ENCODE measurements at places on chromosomes 12 and 14.

GRCh38 chr12:130351326-130351725 is 13.6 kb downstream of the PIWIL1 start:
- no peak for DNase-seq

DNA sequence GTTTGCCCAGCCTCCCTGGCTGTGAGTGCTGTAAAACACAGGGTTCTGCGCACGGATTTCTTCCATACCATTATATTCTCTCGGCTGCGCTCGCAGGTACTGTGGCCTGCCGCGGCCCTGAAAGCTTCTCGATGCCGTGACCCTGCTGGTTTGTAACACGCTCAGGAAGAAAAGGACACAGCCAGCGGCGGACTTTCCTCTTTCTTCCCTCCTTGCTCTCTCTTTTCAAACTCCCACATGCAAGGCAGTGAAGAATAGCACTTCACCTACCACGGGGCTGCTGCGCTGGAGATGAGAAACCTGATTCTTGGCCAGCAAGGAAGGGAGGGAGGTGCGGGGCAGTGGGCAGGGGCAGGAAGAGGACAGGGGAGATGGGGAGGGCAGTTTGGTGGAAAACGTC is 130.2 kb downstream of the RBM19 start:
- no peak for DNase-seq

DNA sequence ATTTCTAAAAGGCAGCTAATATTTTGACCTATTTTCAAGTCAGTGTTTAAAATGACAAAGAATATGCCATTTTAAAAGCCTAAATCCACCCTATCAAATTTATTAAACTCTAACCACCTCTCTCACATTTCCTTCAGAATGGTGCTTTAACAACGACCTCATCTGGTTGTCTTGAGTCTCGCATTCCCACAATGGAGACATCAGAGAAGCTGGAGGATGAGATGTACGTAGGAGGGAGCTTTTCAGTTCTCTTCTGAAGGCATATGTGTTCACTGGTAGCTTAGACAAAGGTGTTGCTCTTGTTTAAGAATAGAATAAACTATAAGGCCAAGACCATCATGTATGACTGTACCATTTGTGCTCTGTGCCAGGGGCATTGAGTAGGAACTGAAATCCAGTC is 82.9 kb downstream of the BCL2L14 start:
- DNase-seq, result no peak

- DNase-seq, result no peak
Measured at GRCh38 chr12:40254455-40255085, 29.8 kb downstream of the LRRK2 start.

GRCh38 chr12:65728848-65729793 is 95.2 kb upstream of the HMGA2 start:
- peak; percentile 25 for DNase-seq

DNA sequence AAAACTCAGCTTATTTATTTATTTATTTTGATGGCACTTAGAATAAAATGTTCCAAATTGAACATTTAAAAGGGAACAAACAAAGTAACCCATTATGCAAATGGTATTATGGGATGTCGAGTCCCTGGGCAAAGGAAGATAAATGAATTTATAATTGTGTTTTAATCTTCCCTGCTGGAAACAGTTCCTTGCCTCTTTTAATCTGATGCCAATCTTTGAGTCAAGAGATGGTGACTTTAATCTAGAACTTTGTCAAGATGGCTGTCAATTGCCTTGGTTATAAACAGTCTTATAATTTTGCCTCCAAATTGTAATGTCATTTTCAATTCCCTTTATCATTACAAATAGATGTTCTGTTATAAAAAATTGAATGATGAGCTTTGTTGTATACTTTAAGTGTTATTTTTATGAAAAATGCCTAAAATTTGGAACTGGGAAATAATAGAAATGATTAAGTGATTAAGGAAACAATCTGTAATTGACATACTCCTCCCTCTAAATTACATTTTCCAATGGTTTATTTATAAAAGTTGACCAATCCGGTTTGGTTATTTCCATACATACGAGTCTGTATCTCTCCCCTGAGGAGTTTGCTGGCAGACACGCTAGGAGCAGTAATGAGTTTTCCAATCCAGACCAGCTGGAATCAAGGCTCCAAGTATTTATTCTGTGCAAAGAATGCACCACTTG is 134.9 kb upstream of the FRMD6 start:
- DNase-seq, result no peak

GRCh38 chr12:76290963-76291859 is 57.0 kb downstream of the BBS10 start:
- no peak for DNase-seq

- DNase-seq, result peak; percentile 84
Measured at GRCh38 chr12:7108796-7109571, at the start of gene C1RL. TSS of gene C1RL (minus strand) at chr12:7109214. CDS start at chr12:7109180, 34 bp downstream.

DNA sequence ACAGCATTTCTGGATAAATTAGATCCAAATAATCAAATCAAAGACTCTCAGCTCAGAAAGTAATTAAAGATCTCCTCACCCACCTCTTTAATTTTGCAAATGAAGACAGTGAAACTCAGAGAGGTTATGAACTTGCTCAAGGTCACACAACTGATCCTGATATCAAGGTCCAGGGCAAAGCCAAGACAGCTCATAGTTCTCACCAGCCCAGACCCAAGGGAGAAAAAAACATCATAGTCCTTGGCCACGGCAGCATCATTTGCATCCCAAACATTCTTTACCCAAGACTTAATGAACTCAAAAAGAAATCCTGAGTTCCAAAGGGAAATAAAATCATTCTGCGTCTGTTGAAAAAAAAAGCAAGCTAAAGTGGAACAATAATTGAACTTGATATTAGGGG is 112.1 kb downstream of the DAD1 start:
- DNase-seq, result no peak

GRCh38 chr14:33564774-33565630 is 385.9 kb downstream of the EGLN3 start:
- peak; percentile 51 for DNase-seq

DNA sequence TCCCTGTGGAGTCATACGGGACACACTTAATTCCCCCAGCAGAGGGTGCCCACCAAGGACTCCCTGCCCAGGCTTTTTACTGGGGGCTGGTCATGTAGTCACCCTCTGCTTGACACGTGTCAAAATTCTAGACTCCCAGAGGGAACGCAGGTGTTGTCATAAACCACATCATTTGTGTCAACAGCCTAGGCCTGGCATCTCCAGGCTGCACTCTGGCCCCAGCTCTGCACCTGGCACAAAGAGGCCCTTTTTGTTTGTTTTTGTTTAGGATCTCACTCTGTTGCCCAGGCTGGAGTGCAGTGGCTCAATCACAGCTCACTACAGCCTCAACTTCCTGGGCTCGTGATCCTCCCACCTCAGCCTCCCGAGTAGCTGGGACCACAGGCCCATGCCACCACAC is 21.1 kb downstream of the BRI3BP start:
- DNase-seq, result no peak

DNA sequence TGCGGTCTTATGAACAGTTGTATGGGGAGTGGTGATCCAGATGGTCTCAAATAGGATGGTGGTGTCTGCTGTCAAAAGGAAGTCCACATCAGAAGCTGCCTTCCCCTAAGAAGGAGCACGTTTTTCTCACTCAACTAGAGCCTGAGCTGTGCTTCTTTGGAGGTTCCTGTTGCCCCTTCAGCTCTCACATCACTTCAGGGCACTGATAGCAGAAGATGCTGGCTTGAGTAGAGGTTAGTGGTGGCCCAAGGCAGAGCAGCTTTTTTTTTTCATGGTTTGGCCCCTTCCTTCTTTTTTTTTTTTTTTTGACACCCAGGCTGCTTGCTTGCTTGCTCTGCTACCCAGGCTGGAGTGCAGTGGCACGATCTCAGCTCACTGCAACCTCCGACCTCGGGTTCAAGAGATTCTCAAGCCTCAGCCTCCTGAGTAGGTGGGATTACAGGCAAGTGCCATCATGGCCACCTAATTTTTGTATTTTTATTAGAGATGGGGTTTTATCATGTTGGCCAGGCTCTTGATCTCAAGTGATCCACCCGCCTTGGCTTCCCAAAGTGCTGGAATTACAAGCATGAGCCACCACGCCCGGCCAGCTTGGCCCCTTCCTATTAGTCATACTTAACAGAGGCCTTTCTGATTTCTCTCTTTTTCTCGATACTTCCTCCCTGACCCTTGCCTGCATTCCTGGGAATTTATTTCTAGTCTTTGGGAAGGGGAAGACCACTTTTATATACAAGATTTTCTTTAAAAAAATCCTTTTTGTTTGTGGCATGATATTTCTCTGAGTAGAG is 31.6 kb downstream of the KLRD1 start:
- DNase-seq, result no peak

- no peak for DNase-seq
Measured at GRCh38 chr12:754473-754820, 2.1 kb downstream of the WNK1 start.

GRCh38 chr12:18045446-18045992 is 44.5 kb downstream of the RERGL start:
- no peak for DNase-seq

DNA sequence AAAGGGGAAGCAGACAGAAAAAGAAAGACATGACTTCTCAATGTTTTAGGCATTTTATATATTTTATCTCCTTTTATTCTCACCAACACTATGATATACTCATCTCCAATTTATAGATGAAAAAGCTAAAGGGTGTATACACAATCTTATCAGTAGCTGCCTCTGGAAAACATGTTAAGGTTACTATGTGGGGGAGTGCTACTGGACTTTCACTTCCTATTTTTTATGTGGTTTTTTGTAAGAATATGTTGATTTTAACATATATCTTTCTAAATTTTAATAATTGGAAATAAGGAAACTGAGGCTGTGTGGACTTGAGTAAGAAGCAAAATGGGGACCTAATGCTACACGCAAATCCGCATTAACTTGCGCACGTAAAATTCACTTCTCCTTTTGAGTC is 99.6 kb upstream of the PDE3A start:
- no peak for DNase-seq

- no peak for DNase-seq
Measured at GRCh38 chr12:97047361-97047760, 140.3 kb downstream of the NEDD1 start.

DNA sequence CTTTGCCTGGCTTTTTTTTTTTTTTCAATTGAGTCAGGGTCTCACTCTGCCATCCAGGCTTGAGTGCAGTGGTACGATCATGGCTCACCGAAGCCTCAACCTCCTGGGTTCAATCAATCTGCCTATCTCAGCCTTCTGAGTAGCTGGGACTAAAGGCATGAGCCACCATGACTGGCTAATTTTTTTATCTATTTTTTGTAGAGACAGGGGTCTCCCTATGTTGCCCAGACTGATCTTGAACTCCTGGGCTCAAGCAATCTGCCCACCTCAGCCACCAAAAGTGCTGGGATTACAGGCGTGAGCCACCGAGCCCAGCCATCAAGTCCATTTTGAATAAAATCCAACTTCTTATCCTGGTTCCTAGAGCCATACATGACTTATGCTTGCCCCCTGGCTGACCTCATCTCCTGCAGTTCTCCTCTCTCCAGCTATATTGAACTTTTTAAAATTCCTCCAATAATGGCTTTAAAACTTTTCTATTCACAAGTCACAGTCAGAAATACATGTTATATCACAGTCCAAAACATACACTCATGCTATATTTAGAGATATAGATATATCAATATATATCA is 10.4 kb upstream of the RND1 start:
- DNase-seq, result no peak

DNA sequence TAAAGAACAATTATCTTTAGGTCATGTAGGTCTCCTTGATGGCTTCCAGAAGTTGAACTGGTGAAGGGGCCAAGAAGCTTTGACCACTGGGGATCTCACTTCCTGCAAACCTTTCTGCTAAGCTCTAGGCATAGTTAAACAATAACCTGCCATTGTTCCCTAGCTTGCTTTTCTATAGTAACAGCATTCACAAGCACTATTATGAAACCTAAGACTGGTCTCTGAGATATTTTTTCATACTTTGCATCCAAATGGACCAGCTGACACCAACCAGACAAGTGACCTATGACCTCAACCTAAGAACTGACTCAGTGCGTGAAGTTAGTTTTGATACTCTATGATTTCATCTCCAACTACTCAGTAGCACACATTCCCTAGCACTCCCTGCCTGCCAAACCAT is 129.1 kb downstream of the PTPRB start:
- no peak for DNase-seq

Data from fibroblast of skin of abdomen (primary cell).